ENCODE measurements at places on chromosomes 5 and 9.

DNA sequence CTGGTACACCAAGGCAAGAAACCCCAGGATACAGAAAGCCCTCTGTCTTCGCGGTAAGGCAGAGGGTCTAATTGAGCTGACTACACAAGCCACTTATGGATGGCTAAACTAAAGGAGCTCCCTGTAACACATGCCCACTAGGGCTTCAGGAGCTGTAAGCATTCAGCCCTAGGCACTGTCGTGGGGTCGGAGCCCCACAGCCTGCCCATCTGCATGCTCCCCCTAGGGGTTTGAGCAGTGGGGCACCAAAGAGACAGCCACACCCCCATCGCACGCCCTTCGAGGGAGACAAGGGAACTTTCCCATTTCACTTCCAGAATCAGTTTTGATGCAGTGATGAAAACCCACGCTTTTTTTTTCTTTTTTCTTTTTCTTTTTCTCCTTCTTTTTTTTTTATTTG, 11.0 kb upstream of the MTMR12 start:
- no peak for DNase-seq

GRCh38 chr5:2102819-2103776, 220.4 kb upstream of the IRX4 start:
- DNase-seq = no peak

- no peak for DNase-seq
Measured at GRCh38 chr9:133978226-133978898, 13.8 kb downstream of the VAV2 start.

DNA sequence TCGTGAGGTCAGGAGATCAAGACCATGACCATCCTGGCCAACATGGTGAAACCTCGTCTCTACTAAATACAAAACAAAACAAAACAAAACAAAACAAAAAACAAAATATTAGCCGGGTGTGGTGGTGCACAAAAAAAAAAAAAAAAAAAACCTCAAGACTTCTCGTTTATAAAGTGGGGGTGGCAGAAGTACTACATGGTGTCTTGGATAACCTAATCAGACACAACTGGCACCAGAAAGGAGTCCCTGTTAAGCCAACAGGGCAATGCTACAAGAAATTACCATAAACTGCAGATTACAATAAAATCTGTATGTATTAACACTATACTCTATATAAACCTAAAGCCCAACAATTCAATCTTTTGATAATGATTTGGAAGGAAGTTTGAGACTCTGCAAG, 50.0 kb downstream of the SERINC5 start:
- no peak for DNase-seq

DNA sequence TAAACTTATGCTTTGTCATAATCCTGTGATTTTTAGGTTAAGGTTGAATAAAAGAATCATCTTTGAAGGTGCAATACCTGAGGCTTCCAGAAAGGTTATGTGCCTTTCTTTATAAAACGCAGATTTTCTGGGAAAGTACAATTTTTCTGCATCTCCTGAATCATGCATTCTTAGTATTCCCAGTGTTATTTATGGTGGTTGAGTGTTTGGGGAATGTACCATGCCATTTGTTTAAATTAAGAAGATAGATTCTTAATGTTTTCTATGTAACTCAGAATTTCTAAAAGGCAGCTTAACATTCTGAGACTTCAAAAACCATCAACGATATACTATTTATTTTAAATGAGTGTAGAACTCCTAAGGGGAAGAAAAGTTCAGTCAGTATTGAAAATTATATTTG, 108.1 kb upstream of the FBN2 start:
- no peak for DNase-seq

GRCh38 chr9:130693101-130693425, 517 bp upstream of the EXOSC2 start:
- DNase-seq = no peak

GRCh38 chr5:151024440-151025249, 4.3 kb downstream of the GPX3 start:
- DNase-seq = no peak

Data from stimulated activated CD8-positive, alpha-beta memory T cell treated with anti-CD3 and anti-CD28 coated beads, Interleukin-4, amount 100 ng/mL, for 48 hours (primary cell).